GM12892 (cell line): ENCODE measurements at places on chromosomes 1 and 21.

- DNase-seq = no peak
Observed at GRCh38 chr1:200296091-200296661, 113.7 kb downstream of the ZNF281 start.

DNA sequence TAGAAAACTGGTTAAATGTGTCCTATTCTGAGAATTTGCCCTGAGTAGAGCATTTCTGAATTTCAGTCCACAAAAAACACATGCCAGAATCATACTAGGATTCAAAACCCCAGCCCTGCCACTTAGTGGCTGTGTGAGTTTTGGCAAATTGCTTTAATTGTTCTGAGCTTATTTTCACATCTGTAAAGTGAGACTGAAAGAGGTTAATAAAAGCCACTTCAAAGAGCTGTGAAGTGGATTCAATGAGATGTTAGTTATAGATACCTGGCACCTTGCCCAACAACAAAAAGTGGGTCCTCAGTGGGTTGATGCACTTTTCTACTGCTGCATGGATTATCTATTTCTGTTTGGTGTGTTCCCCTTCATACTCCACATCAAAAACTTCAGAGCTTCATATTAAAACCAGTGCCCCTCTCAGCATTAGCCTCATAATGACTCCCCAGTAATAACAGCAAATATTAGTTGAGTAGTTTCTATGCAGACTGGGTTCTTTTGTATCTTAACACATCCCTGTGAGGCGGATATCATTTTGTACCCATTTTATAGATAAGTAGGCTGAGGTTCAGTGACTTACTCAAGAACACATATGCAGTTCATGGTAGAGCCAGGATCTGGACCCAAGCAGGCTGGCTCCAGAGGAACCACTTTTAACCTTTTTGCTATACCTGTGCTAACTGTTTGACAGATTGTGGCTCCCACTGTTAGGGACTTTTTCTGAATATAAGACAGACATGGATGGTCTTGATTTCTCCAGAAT lies 14.2 kb upstream of the ADORA3 start:
- DNase-seq = no peak

- DNase-seq = no peak
Observed at GRCh38 chr21:27300770-27301169, 333.9 kb upstream of the ADAMTS5 start.

DNA sequence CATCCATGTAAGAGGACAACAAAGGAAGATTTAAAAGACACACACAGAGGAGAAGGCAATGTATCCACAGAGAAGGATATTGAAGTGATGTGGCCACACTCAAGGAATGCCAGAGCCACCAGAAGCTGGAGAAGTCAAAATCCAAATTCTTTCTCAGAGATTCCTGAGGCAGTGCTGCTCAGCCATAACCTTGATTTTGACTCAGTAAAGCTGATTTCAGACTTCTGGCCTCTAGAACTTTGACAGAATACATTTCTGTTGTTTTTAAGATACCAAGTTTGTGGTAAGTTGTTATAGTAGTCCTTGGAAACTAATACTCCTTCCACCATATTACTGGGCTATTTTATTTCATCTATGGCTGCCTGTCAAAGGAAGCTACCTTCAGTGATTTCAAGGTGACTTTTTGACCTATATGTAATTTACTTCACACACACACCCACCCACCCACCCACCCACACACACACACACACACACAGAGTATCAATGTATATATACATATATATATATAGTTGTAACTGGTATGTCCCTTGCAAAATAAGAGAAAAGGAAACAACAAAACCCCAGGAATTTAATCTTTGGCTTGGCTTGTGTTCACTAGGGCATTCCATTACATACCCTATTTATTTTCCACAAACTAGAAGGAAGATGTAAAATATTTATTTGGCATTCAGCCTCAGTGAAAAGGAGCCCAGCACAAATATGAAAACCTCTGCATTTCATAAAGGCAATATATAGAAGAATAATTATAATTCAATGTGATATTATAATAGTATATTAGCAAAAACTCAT lies 142.1 kb upstream of the PTGFR start:
- no peak for DNase-seq

DNA sequence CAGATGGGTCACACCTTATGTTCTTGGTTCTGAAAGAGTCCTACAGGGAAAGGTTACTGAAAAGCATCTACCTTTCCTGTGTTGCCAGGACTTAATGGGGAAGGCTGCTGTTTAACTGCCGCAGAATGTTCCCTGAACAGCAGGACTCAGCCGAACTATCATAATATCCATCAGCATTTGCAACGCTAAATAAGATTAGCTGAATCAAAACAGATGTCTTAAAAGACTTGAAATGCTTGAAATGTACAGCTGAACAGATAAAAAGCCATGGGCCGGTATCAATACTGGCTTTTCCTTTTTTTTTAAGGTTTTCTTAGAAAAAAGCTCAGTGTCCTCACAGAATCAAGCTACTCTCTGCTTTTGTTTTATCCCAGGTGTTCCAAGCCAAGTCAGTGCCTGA lies 19.7 kb upstream of the ATP13A2 start:
- no peak for DNase-seq

GRCh38 chr1:210272666-210273065 lies 40.1 kb downstream of the SERTAD4 start:
- no peak for DNase-seq

DNA sequence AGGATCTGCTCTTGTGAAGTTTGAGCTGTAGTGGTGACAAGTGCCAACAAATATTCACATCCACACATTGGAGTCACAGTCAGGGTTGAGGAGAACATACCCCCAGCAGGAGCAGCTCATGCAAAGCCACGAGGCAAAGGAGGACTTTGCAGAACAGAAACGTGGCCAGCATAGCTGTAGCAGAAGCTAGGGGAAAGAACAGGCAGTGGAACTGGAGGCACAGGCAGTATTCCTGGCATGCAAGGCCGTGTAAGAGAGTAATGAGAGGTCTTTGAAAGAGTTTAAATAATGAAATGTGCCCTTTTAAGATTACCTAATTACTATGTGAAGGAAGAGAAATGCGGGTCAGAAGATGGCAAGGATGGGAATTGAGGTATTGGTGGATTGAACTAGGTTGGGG lies 40.9 kb upstream of the IKBKE start:
- no peak for DNase-seq

DNA sequence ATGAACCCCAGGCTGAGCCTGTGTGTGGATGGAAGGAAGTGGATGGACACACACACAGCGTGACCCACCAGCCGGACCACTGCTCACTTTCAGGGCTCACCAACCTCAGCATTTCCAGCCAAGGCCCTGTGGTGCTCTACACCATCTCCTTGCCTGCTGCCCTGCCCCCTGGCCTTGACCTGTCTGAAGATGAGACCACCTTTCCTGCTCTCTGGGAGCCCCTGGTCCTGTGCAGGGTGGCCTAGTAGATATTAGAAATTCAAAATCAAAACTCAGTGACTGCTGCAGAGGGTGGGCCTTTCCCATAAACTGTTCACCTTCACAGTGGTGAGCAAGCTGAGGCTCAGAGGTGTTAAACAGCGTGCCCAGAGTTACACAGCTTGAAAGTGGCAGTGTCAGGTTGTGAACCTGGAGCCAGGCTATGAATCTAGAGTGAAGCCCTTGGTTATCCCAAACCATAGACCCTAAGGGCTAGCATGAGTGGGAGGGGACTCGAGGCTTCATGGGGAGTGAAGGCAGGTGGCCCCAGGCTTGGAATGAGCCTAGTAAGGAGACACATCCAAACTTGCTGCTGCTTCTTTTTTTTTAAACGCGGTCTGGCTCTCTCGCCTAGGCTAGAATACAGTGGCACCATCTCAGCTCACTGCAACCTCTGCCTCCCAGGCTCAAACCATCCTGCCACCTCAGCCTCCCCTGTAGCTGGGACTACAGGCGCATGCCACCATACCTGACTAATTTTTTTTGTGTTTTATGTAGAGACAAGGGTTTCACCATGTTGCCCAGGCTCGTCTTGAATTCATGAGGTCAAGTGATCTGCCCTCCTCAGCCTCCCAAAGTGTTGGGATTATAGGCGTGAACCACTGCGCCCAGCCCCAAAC lies 41.5 kb downstream of the MAN1C1 start:
- DNase-seq = no peak

DNA sequence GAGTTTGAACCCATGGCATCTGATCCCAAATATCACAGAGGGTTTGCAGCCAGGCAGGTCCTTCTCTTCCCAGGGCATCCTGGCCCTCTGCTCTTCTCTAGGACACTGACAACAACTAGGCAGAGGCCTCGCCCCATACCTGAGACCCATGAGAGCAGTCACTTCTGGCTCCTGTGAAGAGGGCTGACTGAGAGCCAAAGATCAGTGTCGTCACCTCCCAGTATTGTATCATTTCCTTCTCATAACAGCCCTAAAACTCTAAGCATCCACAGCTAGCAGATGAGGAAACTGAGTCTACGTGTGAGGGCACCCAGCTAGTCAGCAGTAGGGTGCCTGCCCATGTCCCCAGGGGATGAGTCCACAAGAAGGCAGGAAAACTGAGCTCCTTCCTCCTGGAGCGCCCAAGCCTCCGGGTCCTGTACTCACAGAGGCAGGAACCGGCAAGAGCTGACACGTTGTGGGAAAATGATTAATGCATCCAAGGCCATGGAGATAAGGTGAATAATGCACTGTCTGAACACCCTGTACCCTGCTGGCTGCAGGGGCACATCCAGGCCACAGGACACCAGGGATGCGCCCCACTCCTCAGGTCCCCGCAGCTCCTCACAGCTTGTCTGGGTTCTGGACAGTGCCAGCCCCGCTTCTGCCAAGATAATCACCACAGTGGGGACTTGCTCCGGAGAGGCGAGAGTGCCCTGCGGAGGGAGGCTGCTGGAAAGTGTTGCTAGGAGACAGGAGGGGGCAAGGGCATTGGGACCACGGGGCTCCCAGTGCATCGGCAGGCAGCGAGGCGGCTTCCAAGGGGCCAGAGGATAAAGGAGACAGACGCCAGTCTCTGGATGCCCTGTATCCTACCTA lies 340.0 kb downstream of the NPHP4 start:
- no peak for DNase-seq

GRCh38 chr1:193417945-193418744 lies 231.7 kb upstream of the B3GALT2 start:
- no peak for DNase-seq

DNA sequence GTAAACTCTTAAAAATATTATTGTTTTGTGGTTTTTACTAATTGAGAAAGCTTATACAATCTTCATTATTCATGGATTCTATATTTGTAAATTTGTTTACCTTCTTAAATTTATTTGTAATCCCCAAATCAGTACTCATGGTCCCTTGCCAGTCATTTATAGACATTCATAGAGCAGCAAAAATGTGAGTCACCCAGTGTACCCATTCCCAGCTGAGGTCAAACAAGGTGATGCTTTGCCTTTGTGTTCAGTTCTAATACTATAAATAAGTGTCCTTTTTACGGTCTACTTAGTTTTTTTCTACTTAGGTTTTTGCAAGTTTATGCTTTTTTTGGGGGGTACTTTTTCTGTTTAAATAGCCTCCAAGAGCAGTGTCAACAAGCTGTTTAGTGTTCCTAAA lies 36.1 kb downstream of the SORT1 start:
- no peak for DNase-seq

- no peak for DNase-seq
Observed at GRCh38 chr1:184210031-184210430, 158.5 kb downstream of the TSEN15 start.

- DNase-seq = no peak
Observed at GRCh38 chr1:14737561-14738094, 139.1 kb downstream of the KAZN start.

GRCh38 chr1:236465231-236465958 lies 58.4 kb upstream of the LGALS8 start:
- DNase-seq = no peak

- DNase-seq = peak; percentile 11
Observed at GRCh38 chr1:94925561-94926125, 1.3 kb downstream of the CNN3 start.

DNA sequence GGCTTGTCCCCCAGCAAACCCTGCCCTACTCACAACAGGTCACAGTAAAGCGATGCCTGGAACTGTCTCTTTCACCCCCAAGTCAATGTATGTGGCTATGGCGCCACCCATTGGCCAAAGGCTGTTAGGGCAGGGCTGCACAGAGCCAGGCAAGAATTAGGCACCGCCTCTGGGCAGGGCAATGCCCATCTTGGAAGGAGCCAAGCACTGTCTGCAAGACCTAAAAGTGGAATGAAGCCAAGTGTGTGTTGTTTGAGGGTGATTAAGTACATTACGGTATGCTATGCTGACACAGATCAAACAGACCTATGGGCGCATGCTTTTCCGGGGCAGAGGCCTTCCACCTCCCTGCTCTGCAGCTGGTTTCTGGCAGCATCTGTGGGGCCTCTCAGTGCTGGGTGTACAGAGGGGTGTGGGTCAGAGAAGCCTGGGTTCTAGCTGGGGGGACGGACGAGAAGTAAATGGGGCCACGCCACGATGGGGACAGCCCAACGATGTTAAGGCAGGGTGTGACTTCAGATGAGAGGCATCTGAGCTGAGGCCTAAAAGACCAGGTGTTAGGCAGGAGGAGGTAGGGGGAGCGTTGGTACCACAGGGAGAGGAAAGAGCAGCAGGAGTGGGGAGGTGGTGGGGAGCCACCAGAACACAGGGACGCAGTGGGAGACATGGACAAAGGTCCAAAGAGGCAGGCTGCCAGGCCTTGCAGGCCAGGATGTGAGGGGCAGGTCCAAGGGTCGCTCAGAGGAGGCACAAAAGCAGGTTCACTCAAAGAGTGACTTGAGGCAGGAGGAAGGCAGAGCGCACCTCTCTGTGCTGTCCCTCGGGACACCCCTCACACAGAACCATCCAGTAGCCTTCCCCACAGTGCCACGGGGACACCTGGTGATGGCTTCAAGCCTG lies 49.8 kb downstream of the ACOT7 start:
- peak; percentile 66 for DNase-seq

DNA sequence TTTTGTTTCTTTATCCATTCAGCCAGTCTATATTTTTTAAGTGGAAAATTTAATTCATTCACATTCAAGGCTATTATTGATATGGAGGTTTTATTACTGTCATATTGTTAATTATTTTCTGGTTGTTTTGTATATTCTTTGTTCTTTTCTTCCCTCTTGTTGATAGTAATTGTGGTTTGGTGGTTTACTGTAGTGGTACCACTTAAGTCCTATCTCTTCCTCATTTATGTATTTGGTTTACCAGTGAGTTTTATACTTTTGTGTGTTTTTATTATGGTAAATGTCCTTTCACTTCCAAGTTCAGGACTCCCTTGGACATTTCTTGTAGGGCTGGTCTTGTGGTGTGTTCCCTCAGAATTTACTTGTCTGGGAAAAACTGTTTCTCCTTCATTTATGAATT lies 28.1 kb upstream of the PM20D1 start:
- DNase-seq = no peak
